ENCODE measurements at places on chromosomes 5 and 9.

DNA sequence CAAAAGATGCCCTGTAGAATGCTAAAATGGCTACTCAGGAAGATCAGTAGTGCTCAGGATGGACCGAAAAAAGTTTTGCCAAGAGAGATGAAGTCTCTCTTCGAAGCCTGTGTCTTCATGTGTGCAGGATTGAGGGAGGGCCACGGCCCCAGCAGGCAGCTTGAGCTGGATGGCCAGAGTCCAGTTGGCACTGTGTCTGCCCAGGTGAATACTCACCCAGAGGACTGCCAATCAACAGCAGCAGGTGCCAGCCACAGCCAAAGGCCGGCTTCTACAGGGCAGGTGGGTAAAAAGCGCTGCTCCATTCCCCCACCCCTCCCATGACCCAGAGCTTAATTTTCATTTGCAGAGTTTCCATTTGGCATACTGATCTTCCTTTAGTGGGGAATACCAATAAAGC is 287.9 kb upstream of the ZNF608 start:
- DNase-seq: no peak

DNA sequence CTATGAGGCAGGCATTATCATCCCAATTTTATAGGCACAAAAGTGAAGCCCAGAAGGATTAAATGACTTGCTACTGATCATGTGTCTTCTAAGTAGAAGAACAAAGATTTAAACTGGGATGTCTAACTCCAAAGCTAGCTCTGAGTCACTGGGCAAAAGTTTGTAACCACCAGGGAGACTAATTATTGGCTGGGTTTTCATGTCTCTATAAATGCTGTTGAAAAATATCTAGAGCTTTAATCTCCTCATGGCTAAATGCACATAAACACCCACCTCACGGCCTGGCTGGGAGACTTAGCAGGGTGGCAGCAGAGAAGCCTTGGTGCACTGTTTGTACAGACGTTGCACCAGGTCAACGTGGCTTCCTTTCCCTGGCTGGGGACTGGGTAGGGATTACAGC is 144.6 kb downstream of the MELK start:
- no peak for DNase-seq

DNA sequence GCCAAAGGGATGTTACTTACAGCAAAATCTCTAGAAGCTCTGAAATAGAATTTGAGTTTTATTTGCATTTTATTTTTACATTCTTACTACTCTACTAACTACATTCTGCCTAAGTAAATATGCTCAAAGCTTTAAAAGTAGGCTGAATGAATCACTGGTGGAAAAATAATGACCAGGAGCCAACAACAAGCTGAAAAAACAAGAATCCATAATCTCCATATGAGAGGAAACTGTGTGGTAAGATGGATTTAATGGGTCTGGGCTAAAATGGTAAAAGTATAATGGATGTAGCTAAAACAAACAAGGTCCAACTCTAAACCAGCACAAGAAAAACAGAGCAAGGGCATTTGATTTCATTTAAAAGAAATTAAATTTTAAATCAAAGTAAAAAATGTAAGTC is 525.8 kb upstream of the FTMT start:
- no peak for DNase-seq

DNA sequence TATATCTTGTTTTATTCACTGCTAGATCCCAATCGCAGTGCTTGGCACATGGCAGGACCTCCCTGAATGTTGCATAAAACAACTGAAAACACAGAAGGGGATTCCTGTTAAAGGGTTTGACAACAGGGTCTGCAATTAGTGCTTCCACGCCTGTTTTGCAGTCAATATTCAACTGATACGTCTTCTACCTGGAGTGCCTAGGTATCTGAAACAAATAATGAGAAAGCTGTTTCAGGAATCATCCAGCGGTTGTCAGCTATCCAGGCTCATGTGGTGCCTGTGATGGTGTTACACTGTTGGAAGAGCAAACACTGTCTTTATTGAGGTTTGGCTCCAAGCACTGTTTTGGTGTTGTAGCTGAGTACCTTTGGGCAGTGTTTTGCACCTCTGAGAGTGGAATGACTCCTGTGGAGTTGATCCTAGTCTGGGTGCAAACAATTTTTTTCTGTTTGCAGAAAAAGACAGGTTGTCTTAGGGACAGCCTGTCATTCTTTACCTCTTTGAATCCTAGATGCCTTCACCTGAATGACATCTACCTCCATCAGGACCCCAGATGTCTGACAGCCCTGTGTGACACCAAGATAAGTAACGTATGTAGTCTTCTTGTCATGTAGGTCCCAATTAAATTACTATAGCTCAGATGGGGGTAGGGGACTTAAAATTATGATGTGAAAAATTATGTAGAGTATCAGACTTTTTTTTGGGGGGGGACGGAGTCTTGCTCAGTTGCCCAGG is 14.8 kb upstream of the MATR3 start:
- DNase-seq: no peak

DNA sequence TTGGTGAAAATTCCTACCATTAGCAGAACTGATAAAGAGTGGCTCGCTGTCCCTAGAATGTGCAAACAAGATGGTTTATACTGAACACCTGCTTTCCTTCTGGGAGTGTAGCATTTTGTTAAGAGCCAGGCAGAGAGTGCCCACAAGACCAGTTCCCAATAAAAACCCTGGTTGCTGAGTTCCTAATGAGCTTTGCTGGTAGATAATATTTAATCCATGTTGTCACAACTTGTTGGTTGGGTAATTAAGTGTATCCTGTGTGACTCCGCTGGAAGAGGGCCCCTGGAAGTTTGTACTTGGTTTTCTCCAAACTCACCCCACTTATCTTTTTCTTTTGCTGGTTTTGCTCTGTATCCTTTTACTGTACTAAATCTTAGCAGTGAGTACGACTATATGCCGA is 39.5 kb upstream of the GOLGA1 start:
- no peak for DNase-seq

GRCh38 chr5:59560553-59560952 is 333.0 kb downstream of the PDE4D start:
- DNase-seq: no peak

- no peak for DNase-seq
These were observed 250.2 kb downstream of the CYLC2 start for GRCh38 chr9:103245369-103245768.

GRCh38 chr5:32714836-32715235 is 3.7 kb downstream of the NPR3 start:
- DNase-seq: no peak

- DNase-seq: peak; percentile 70
These were observed 1.8 kb downstream of the IL6ST start for GRCh38 chr5:55993013-55993412.

GRCh38 chr5:125151150-125151900 is 404.9 kb upstream of the ZNF608 start:
- DNase-seq: no peak

DNA sequence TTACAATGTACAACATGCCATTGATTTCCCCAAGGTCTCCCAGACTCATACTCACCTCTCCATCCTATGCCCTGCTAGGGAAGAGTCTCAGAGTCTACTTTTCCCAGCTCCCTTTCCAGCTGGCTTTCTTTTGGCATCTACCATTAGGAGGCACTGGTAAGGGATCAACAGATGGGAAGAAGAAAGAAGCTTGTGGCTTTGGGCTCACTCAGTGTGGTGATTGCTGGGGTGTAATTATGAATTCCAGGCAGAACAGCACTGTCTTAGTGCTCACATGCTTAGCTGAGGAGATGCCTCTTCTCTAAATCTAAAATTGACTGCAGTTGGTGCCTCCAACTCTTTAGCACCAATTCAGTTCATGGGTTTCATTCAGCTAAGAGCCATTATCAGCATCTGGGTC is 330.0 kb downstream of the PSAT1 start:
- no peak for DNase-seq

DNA sequence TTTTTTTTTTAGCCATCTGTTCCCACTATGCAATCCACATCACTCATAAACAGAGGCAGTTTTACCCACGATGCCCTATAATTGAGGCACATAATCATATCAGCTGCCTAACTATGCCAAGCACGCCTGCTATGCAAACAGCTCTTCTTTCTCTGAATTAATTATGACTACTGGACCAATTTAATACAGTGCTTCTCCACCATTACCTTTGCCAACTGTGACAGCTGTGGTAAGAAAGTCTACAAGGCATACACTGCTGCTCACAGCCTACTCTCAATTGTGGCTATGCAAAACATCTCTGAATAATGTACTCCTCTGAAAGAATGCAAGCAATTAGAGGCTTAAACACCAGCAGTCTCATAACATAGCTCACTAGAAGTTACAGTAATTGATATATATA is 97.1 kb downstream of the DTWD2 start:
- DNase-seq: peak; percentile 19

GRCh38 chr9:132409828-132410528 is at the start of gene CFAP77:
Gene CFAP77 (plus strand): TSS chr9:132410211. CDS start chr9:132410272, 61 bp downstream.
- DNase-seq: no peak
